CD4-positive, alpha-beta T cell treated with Interleukin-6 at 100 ng/mL for 8 hours (primary cell): ENCODE measurements at places on chromosomes 1 and 21.

GRCh38 chr1:110150330-110151174, at the start of gene SLC6A17:
SLC6A17 (plus strand) TSS chr1:110150494; CDS start chr1:110166930, 16,436 bp downstream.
- no peak for DNase-seq

DNA sequence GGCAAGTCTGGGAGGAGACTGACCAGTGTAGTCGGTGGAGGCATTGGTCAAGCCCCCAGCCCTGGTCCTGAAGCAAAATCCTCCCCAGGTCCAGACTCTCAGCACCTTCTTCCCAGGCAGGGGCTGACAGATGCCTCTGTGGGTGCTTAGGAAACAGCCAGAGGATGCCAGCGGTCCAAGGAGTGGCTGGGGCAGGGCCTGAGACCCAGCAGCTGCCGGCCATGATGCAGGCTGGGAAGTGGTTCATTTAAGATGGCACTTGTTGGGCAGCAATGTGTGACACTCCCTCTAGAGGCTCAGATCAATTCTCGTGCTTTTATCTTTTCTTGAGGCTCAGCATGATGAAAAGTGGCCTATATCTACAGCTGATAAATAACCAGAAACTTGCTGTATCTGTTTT, 165.0 kb upstream of the VAMP3 start:
- no peak for DNase-seq

- DNase-seq: no peak
These were observed 49.1 kb upstream of the IFNLR1 start for GRCh38 chr1:24235921-24236788.

DNA sequence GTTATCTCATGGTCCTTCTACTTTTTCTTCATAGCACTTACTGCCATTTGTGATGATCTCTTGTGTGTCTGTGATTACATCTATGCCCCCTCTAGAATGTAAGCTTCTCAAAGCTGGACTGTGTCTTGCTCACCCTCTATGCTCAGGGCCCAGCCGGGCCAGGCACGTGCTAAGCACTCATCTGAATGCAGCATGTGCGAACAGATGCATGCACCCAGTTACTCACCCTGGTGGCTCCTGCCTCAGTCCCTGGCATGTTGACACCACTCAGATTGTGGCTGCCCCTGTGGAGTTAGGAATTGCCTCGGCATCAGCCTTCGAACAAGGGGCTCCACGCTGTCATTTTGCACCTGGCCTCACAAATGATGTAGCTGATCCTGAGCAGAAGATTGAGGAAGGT, 19.6 kb upstream of the PABPC4 start:
- DNase-seq: no peak

DNA sequence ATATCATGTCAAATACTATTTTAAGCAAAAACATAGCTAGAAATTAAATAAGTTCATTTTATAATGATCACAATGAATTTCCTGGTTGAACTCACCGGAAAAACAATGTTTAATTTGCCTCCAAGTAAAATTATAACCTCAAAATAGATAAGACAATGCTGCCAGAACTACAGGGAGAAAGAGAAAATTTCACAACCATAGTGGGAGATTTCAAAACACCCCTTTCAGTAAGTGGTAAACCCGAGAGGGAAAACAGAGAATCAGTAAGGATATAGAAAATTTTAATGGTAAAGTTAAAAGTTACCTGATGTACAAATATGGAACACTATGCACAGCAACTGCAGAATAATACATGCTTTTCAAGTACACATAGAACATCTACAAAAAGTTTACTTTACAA, 43.2 kb upstream of the PLA2G4A start:
- no peak for DNase-seq

- no peak for DNase-seq
These were observed 42.4 kb downstream of the DHCR24 start for GRCh38 chr1:54844564-54844963.

DNA sequence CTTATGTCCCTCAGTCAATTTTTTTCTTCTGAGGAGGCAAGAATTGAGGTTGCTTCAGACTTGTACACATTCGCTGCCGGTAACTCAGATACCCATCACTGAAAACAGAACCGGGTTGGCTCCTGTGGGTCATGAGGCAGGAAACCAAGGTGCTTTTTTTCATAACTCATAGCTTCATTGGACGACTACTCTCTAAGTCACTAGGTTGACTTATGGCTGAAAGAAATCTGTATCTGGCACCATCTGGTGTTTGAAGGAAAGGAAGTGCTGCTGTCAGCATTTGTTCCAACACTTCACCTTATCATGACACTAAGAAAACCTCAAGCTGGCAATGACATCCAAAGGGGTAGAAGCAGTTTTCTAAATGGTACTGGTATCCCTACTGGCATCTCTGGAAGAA, 82.3 kb downstream of the TBX19 start:
- peak; percentile 73 for DNase-seq

GRCh38 chr1:226223786-226224244, 351 bp downstream of the MIXL1 start:
- DNase-seq: no peak

- DNase-seq: no peak
These were observed 333.6 kb downstream of the KCTD3 start for GRCh38 chr1:215900684-215901083.

DNA sequence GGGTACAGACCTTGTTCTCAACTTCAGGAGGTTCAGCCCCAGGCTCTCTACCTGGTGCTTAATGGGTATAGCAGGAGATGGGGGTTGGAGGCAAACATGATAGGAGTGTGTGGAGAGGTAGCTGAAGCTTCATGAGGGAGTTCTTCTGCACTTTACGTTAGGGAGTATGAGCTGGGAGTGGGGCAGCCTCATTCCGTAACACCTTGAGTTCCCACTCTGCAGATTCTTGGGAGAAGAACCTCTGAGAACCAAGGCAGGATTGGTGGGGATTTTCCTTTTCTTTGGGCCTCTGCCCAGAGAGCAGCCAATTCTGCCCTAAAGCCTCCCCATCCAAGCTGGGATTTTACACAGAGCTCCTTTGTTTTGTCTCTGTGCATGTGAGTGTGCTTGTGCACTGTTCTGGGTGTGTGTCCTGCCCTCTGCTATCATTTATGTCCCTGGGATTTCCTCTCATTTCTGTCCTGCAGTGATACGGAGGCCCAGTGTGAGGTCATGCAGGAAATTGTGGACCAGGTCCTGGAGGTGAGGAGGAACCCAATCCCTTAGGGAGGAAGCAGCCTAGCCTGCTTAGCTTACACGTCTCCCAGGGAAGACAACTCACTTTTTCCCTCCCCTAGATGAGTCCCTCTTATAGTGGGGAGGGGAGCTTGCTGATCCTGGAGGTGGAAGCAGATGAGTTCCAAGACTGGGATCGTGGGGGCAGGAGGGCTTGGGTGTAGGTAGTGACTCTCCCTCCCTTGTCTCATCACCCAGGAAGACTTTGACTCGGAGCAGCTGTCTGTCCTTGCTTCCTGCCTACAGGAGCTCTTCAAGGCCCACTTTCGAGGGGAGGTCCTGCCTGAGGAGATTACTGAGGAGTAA, 11.6 kb upstream of the SLC27A3 start:
- DNase-seq: no peak

GRCh38 chr21:25298512-25299491, 308.5 kb downstream of the MRPL39 start:
- no peak for DNase-seq

- no peak for DNase-seq
These were observed 291.6 kb downstream of the SMYD3 start for GRCh38 chr1:246215510-246215903.

GRCh38 chr1:54583871-54584270, 35.8 kb downstream of the ACOT11 start:
- no peak for DNase-seq

DNA sequence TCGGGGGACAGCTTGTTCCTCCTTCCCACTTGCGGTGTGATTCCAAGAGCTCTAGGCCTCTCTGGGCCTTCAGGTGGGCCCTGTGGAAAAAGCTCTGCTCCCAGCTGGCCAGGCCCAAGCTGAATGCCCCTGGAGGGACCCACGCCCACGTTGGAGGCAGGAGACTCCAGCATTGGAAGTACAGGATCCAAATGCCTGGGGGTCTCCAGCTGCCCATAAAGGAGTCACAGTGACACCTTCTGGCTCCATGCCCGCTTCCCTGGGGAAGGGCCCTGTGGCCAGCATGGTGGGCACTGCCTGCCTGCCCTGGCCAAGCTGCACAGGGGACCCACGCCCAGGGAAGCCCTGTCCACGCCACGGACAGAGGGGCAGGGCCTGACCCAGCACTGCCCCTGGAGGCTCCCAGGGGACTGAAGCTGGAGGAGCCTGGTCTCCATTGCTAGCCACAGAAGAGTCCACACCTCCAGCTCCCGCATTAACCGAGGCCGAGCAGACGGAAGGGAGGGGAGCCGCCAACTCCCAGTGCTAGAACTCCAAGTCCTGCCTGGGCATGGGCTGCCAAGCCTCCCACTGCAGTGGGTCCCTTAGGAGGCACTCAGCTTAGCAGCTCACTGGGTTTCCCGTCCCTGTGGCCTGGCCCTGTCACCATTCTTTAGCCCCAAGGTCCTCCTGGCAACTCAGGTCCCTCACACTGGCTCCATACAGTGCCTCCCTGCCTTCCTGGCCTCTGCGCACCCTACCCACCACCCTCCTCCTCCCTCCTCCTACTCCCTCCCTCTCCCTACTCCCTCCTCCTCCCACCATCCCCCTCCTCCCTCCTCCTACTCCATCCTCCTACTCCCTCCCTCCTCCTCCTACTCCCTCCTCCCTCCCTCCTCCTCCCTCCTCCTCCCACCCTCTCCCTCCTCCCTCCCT, 41.9 kb downstream of the WNT9A start:
- no peak for DNase-seq

- DNase-seq: no peak
These were observed 977 bp downstream of the LCA5L start for GRCh38 chr21:39444421-39445180.

DNA sequence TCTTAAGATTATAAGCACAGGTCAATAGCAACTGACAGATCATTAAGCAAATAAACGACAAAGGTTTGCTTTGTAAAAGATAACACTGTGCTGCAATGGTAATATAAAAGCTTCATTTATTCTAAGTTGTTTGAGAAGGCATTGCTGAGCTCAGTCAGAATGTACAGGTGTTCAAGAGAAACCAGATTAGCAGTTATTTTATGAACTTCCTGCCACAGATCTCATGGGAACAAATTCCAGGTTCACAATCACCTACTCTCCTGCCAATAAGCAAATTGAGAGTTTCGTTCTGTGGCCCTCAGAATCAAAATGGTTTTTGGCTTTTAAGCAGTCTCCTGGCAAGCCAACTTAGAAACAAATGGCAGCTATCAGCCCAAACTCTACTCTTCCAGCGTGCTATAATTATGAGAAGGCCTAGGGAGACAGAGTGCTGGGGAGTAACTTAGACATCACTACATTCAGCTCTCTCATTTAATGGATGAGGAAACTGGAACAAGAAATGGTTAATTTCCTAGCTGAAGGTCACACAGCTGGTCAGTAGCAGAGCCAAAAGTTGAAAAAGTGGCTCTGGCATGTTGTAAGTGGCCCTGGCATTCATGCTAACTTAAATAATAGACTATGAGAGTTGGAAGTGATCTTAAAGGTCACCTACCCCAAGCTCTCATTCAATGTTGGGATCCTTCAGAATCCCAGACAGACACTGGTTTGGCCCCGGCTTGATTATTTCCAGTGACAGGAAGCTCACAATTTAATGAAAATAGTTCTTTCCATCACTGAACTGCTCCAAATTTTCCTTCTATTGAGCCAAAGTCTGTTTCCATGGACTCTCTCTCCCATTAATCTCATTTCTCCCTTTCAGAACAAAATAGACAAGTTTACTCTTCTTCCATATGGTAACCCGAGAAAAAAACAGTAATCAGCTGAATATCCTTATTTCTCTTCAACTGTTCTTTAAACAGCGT, 82.6 kb upstream of the EDEM3 start:
- no peak for DNase-seq

DNA sequence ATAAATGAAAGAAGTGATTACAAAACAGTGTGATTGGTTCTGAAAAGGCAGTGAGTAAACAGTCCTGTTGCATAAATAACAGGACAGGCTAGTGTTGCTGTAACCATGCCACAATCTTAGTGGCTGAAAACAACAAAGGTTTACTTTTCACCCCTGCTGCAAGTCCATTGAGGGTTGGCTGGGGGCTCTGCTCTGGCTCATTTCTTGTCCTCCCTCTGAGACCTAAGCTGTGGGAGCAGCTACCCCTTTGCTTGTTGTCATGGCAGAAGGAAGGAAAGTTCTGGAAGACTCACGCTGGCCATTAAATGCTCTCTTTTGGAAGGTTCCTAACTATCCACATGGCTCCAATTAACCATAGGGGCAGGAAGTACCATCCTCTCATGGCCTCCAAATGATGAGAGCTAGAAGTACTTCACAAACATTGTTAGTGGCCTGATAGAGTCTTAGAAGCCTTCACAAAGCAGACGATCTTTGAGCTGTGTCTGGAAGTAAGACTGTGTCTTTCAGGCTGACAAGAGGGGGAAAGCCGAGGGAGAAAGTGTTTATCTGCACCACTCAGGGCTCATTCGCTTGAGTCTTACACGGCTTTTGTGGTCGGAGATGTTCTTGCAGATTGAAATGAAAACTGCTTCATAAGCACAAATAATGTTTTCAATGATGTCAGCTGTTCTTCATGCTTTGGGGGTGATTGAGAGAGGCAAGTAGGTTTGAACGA, 11.9 kb downstream of the RCSD1 start:
- DNase-seq: peak; percentile 41

DNA sequence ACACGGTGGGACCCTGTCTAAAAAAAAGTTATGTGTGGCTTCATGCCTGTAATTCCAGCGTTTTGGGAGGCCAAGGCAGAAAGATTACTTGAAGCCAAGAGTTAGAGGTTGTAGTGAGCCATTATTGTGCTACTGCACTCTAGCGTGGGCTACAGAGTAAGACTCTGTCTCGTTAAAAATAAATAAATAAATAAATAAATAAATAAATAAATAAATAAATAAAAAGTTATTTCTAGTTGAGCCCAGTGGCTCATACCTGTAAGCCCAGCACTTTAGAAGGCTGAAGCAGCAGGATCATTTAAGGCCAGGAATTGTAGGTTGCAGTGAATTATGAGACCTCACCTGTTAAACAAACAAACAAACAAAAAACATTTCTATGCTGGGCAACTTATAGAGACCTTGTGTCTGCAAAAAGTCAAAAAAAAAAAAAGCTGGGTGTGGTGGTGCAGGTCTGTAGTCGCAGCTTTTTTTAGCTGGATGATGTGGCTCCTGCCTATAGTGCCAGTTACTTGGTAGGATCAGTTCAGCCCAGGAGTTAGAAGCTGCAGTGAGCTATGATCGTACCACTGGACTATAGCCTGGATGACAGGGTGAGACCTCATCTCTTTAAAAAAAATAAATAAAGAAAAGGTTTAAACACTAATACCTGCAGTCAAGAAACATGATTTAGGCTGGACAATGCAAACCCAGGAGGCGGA, 25.6 kb downstream of the GON4L start:
- no peak for DNase-seq

DNA sequence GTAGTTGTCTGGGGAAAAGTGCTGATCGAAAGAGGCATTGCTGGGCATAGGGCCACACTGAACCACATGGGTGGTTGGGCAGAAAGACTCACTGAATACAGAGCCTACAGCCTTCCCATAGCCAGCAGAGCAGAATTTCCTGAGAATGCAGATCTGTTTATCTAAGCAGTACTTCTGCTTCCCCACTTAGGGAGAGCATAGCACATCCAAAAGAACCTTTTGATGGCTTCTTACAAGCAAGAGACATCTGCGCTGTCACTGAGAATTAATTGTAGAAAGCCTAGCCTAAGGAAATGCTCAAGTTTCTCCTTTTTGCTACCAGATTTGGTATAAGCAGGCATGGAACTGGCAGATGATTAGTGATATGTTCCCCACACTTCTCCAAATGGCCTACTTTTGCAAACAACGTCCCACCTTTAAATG, 13.0 kb upstream of the KLHDC8A start:
- DNase-seq: no peak
